PC-3 (cell line): ENCODE measurements at places on chromosomes 1 and 21. TPM values are rescaled to one million over a fixed set of nuclear protein-coding genes. Genes with fewer than 3 reads are reported as not detected.

CD1B gene
- not detected in 2 replicates for total RNA-seq

PLXNA2 gene
- 15.8 and 16.2 TPM in 2 replicates for total RNA-seq

TDRD5 gene
- not detected in 2 replicates for total RNA-seq

DNA sequence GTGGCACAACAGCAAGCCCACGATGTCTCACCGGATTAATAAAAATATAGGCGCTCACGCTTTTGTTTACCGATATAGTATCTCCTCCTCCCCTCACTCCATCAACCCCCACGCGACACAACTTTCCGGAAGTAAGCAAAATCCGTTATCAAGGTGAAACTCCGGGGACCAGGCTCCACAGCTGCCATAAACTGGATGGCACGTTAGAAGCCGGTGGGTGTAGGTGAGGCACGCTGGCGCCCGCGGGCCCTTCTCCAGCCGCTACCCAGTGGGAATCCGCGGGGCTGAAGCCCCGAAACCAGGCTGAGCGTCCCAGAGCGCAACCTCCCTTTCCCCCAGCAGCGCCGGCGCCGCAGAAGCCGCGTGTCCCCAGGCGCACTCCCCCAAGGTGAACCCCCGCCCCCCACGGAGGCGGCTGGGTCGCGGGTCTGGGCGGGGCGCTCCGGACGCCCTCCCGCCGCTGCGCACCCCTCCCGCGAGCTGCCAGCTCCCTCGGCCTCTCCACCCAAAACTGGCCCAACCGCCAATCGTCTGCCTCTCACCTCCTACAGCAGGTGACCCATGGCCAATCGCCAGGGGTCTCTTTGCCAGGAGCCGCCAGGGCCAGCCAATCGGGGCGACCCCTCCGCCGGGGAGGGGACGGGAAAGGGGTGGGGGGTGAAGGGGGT lies 112.4 kb downstream of the OSBPL9 start:
- no peaks in the 10 kb centered on the region for H3K36me3 ChIP-seq
- no peak overlapping the region for H3K27ac ChIP-seq
- H3K27me3 ChIP-seq: no peaks in the 10 kb centered on the region
- peaks cover 7% of the 10 kb centered on the region; the same call in 1 of the 2 replicates for H3K4me1 ChIP-seq

GRCh38 chr1:235307158-235308124 lies 20.5 kb downstream of the ARID4B start:
- no peaks in the 10 kb centered on the region for H3K36me3 ChIP-seq
- no peaks in the 10 kb centered on the region for H3K4me1 ChIP-seq
- no peak for DNase-seq
- H3K4me3 ChIP-seq: no peak overlapping the region
- H3K27me3 ChIP-seq: no peaks in the 10 kb centered on the region

DNA sequence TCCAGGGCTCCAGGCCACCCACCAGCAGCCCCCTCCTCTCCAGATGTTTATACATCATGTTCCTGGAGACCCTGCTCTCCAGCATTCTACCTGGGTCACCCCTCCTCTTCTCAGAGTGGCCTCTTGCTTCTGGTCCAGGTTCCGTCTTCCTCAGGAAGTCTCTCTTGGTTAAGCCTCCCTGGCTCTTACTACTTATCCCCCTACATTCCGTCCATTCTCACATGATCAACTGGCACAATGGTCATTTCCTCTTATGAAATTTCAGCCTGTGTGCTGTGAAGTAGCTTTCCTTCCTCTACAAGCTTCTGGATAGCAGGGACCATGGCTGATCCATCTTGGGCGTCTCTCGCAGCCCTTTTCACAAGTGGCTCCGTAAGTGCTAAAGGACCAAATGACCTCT lies 33.9 kb upstream of the ATP2B4 start:
- H3K4me3 ChIP-seq: no peak overlapping the region
- H3K4me1 ChIP-seq: peaks cover 36% of the 10 kb centered on the region
- no peaks in the 10 kb centered on the region for H3K36me3 ChIP-seq
- H3K27ac ChIP-seq: no peak overlapping the region
- no peak for DNase-seq
- H3K27me3 ChIP-seq: no peaks in the 10 kb centered on the region

DNA sequence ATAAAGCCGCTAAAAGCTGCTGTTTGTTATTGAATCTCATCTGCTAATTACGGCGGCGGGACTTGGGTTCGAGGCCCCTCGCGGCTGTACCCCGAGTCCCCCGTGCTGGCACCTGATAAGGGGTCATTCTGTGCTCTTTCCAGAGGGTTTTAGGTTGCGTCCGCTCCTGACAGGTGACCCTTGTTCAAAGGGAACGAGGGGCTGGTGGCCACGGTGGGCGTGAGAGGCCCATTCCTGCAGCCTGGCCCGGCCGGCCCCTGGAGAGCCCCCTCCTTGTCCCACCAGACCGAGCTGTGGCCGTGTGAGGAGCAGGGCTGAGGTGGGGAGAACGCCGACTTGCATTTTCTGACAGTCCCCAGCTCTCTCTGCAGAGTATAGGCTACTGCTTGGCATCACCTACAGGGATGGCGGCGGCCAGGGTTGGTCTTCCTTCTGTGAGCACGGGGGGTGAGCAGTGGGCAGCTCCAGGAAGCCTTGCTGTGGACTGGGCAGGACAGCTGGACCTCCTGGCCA lies 12.2 kb downstream of the PRDM16 start:
- no peaks in the 10 kb centered on the region for H3K36me3 ChIP-seq
- no peak for DNase-seq
- no peak overlapping the region for H3K27ac ChIP-seq
- H3K4me1 ChIP-seq: no peaks in the 10 kb centered on the region

GRCh38 chr1:91729621-91730358 lies 156.2 kb downstream of the TGFBR3 start:
- no peak overlapping the region for H3K4me3 ChIP-seq
- H3K36me3 ChIP-seq: no peaks in the 10 kb centered on the region
- H3K4me1 ChIP-seq: peaks cover 30% of the 10 kb centered on the region
- no peak for DNase-seq
- H3K27me3 ChIP-seq: no peaks in the 10 kb centered on the region

DNA sequence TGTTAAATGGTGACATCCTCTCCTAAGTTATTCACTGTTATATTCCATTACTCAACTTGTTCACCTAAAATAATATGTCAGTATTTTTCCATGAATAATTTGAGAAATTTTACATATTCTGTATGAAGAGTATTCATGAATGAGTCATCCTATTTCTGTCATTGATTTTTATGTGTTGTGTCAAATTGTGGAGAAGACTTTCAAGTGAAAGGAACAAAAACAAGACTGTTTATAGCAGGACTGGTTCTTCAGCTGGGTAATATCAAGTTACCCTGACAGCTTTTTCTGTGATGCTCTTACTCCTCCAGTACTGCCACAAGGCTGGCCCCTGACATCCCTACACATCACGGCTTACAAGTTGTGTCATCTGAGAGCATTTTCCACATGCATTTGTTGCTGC lies 847.7 kb downstream of the NCAM2 start:
- no peak overlapping the region for H3K27ac ChIP-seq
- no peak overlapping the region for H3K4me3 ChIP-seq
- DNase-seq: no peak

- no peaks in the 10 kb centered on the region for H3K36me3 ChIP-seq
- no peak overlapping the region for H3K4me3 ChIP-seq
- no peaks in the 10 kb centered on the region for H3K27me3 ChIP-seq
- no peak overlapping the region for H3K27ac ChIP-seq
- DNase-seq: no peak
Measured at GRCh38 chr1:13706046-13706445, 6.1 kb downstream of the PRDM2 start.
